Cardiac ventricle fibroblast (primary cell): ENCODE measurements at places on chromosomes 12 and 14. TPM values are rescaled to one million over a fixed set of nuclear protein-coding genes. Genes with fewer than 3 reads are reported as not detected.

The NTF3 gene
- total RNA-seq, result not detected in 2 replicates

The A2M gene
- total RNA-seq, result 103 and 189 TPM in 2 replicates

The MYO1H gene
- total RNA-seq, result not detected in 2 replicates

The FGF6 gene
- not detected in 2 replicates for total RNA-seq

The GDF11 gene
- 6.6 and 8.2 TPM in 2 replicates for total RNA-seq

The FOXA1 gene
- not detected in 2 replicates for total RNA-seq
